ENCODE measurements at places on chromosomes 16 and 17.

GRCh38 chr17:79513206-79513605 is 97.6 kb downstream of the RBFOX3 start:
- DNase-seq: no peak

GRCh38 chr17:66777689-66778225 is 57.2 kb upstream of the CACNG5 start:
- DNase-seq: no peak

DNA sequence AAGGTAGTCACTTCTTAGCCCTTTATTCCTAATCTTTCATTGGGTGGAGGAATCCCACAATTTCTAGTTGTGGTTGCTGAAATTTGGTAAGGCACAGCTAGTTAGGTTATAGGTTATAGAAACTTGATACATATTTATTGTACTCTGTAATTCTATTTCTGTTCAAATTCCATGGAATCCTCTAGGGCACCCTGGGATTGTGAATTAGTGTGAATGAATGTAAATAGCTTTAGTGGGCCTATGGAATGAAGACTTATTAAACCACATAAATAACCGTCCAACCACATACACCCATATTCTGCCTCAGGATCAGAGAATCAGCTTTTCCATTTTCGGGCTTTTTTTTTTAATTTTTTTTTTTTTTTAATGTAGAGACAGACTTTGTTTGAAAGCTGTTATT is 9.2 kb downstream of the TANC2 start:
- DNase-seq: no peak

- DNase-seq: no peak
Measured at GRCh38 chr17:60995680-60996079, 318.0 kb downstream of the BCAS3 start.

DNA sequence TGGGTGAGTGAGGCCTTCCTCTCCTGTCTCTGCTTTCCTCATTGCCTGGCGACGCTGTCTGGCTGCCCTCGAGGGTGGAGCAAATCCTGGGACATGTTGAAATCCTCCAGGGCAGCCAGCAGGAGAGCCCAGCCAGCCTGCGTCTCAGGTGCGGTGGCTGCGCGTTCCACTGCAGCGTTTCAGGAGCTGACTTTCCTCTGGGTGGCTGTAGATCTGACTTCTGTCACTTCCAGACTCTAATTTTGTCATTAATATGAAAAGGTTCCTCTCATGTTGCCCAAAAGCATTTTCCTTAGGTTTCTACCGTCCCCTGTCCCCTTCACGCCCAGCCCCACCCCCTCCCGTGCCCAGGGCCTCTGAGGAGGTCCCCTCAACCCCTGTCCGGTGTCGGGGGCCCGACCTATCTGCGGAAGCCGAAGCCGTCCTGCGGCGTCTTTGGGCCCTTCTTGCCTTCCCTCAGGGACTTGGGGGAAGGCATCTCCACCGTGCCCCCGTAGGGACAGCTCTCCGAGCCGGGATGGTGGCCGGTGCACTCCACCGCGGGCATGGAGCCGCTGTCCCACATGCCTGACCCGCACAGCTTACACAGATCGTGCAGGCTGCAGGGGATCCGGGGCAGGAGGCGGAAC is 95.1 kb downstream of the TBC1D16 start:
- no peak for DNase-seq

GRCh38 chr16:22732959-22733358 is 81.0 kb upstream of the HS3ST2 start:
- DNase-seq: no peak

- no peak for DNase-seq
Measured at GRCh38 chr17:20184977-20185619, 175.9 kb downstream of the SPECC1 start.

DNA sequence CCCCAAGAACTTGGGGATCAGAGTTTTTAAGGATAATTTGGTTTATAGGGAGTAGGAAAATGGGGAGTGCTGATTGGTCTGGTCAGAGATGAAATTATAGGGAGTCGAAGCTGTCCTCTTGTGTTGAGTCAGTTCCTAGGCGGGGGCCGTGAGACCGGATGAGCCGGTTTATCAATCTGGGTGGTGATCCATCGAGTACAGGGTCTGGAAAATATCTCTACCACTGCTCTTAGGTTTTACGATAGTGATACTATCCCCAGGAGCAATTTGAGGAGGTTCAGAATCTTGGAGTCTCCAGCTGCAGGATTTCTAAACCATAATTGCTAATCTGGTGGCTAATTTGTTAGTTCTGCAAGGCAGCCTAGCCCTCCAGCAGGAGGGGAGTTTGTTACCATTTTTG is 403.4 kb downstream of the CDH11 start:
- DNase-seq: no peak

- DNase-seq: no peak
Measured at GRCh38 chr17:80526116-80526910, 18.3 kb upstream of the RPTOR start.

GRCh38 chr17:70205401-70205800 is 36.1 kb downstream of the KCNJ2 start:
- DNase-seq: no peak

DNA sequence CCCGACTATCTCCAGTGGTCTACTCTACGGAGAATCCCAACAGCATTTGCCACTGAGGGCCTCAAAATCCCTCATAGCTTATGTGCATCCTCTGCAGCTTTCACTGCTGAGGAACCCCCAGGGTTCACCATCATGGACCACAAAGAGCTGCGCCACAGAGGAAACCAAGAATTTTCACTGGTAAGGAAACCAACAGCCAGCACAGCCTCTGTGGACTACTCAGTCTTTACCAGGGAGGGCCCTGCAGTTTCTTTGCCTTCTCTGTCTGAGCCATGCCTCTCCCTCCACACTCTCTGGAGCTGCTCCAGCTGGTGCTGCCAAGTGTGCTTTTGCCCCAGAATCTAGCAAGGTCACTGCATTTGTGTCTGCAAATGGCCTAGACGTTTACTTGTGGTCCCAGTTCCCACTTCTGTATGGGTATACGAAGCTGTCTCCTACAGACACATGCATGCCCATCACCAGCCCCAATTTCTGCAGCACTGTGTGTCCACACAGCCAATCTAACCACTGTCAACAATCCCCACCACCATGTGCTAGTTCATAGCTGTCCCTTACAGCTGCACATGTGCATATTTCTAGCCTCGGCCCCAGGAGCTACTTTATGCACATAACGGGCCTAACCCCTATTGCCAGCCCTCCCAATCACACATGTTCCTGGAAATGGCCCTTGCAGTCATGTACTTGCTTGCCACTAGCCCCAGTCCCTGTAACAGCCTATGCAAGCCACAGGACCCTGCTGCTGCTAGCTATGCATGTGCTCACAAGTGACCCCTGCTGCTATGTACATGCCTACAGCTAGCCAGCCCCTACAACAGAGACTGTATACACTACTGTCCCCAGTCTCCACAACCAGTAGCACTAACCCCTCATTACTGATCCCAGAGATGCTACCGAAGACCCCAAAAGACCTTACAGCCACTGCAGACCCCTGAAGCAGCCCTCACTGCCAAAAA is 1437.4 kb downstream of the CDH11 start:
- no peak for DNase-seq

- no peak for DNase-seq
Measured at GRCh38 chr16:48608871-48609651, 919 bp downstream of the N4BP1 start.

GRCh38 chr16:71853413-71853812 is 7.6 kb downstream of the ATXN1L start:
- DNase-seq: no peak

GRCh38 chr17:77504652-77505155 is 363.9 kb downstream of the SEC14L1 start:
- no peak for DNase-seq

DNA sequence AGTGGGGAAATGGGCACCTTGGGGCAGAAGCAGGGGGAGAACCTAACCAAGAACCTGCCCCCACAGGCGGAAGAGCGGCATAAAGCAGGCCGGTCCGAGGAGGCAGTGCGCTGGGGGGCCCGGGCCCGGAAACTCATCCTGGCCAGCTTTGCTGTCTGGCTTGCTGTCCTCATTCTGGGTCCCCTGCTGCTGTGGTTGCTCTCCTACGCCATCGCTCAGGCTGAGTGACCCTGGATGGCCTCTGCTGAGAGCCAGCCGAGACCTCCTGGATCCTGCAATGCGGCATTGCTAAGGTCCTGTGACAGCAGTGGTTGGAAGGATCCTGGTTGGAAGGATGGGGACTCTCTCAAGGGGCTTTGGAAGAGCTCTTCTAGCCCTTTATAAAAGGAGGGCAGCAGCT is 4.5 kb upstream of the PHKG2 start:
- DNase-seq: no peak

DNA sequence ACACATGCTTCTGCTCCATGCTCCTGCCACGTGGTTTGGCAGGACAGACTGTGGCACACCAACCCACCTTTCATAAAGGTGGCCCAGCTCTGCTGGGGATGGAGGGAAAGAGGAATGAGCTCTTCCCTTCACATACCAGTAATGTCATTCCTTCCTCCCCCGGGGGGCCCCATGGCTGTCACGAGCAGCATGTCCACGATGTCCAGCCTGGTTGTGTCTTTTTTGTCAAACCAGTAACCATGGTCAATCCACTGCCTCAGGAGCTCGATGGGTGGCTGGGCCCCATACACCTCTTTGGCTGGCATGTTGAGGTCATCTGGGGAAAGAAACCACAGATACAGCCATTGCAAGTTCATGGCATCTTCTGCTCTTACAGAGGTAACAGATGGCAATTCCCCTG is 96.6 kb downstream of the LYRM1 start:
- DNase-seq: no peak
